Central memory CD8-positive, alpha-beta T cell (primary cell): ENCODE measurements at places on chromosomes 6 and 20.

DNA sequence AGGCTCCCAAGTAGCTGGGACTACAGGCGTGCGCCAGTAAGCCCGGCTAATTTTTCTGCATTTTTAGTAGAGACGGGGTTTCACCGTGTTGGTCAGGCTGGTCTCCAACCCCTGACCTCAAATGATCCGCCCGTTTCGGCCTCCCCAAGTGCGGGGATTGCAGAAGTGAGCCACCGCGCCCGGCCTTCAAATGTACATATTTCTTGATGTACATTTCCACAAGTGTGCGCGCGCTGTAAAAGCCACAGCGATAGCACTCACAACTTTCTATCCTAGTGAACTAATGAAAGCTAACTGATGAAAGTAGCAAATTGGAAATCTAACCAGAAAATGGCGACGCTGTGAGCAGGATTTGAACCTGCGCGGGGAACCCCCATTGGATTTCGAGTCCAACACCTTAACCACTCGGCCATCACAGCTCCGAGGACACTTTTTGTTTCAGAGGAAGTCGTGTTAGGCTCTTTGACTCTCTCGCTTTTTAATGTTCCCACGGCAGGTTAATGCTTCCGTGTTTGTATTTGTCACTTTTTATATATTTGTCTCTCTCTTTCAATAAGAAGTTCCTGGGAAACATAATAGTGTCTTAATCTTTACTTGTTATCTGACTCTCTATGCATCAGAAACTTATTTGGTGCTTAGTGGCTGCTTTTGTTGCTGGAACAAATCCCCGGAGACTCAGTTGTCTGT, 199.4 kb upstream of the ZNF184 start:
- H3K27me3 ChIP-seq: peaks cover 92% of the 10 kb centered on the region
- no peak for DNase-seq
- H3K4me3 ChIP-seq: peak overlapping the region; percentile 62
- peaks cover 46% of the 10 kb centered on the region for H3K36me3 ChIP-seq
- peak overlapping the region; percentile 84 for H3K27ac ChIP-seq

- peak; percentile 10 for DNase-seq
- H3K27ac ChIP-seq: no peak overlapping the region
- H3K4me1 ChIP-seq: no peaks in the 10 kb centered on the region
- H3K36me3 ChIP-seq: no peaks in the 10 kb centered on the region
- H3K27me3 ChIP-seq: peaks cover 59% of the 10 kb centered on the region
- no peak overlapping the region for H3K4me3 ChIP-seq
Measured at GRCh38 chr20:37615340-37616109, 78.3 kb upstream of the CTNNBL1 start.

- H3K4me1 ChIP-seq: no peaks in the 10 kb centered on the region
- H3K4me3 ChIP-seq: no peak overlapping the region
- H3K36me3 ChIP-seq: no peaks in the 10 kb centered on the region
- DNase-seq: no peak
- H3K27ac ChIP-seq: no peak overlapping the region
Measured at GRCh38 chr6:119156757-119157505, 78.5 kb upstream of the FAM184A start.

GRCh38 chr6:110661414-110661813, 153.9 kb downstream of the CDK19 start:
- no peak for DNase-seq
- H3K4me3 ChIP-seq: no peak overlapping the region
- H3K4me1 ChIP-seq: peaks cover 4% of the 10 kb centered on the region
- peaks cover 2% of the 10 kb centered on the region for H3K36me3 ChIP-seq
- no peaks in the 10 kb centered on the region for H3K27me3 ChIP-seq
- no peak overlapping the region for H3K27ac ChIP-seq

DNA sequence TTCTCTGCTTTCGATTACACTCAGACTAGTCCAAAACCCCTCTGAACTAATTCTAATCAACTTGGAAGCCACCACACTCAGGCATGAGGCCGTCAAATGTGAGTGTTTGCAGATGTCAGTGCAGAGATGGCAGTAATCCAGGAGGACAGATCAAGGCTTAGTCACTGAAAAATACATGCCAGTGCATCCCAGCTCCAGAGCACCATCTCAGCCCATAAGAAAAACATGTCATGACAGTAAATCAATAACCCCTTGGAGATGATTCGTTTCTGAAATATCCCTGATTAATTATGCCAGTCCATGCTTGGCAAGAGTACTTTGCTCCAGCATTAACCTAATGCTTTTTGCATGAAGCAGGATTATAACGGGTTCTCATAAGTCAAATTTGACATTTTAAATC, 179.5 kb downstream of the ADAT2 start:
- H3K36me3 ChIP-seq: no peaks in the 10 kb centered on the region
- H3K27me3 ChIP-seq: no peaks in the 10 kb centered on the region
- H3K27ac ChIP-seq: no peak overlapping the region
- no peak overlapping the region for H3K4me3 ChIP-seq

GRCh38 chr20:51800060-51800871, 2.1 kb downstream of the SALL4 start:
- peaks cover 2% of the 10 kb centered on the region for H3K36me3 ChIP-seq
- peaks cover 67% of the 10 kb centered on the region for H3K27me3 ChIP-seq
- peaks cover 5% of the 10 kb centered on the region for H3K4me1 ChIP-seq

DNA sequence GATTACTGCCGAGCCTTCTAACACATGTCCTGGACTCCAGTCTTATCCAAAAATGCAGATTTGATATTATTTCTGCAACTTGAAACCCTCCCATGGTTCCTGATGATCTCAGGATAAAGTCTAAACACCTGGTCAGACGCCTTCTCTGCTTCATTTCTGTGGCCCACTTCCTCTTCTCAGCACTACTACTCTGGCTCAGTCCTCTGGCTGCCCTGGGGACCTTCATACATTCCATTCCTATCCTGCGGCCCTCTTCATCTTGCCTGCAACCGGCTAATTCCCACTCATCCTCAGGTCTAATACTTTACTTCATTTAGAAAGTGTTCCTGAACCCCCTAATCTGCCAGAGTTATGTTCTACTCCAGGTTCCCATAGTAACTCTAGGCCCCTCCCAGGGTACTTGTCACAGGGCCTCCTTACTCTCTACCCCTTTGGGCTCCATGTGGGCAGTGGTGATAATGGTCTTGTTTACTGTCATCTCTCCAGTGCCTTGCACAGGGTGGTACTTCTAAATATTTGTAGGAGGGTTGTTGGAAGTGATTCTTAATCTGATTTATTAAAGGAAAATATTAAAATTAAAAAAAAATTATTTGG, 18.9 kb downstream of the MAN1A1 start:
- H3K36me3 ChIP-seq: peaks cover 10% of the 10 kb centered on the region
- peak overlapping the region; percentile 50 for H3K27ac ChIP-seq
- DNase-seq: no peak
- H3K4me3 ChIP-seq: no peak overlapping the region
- no peaks in the 10 kb centered on the region for H3K27me3 ChIP-seq

DNA sequence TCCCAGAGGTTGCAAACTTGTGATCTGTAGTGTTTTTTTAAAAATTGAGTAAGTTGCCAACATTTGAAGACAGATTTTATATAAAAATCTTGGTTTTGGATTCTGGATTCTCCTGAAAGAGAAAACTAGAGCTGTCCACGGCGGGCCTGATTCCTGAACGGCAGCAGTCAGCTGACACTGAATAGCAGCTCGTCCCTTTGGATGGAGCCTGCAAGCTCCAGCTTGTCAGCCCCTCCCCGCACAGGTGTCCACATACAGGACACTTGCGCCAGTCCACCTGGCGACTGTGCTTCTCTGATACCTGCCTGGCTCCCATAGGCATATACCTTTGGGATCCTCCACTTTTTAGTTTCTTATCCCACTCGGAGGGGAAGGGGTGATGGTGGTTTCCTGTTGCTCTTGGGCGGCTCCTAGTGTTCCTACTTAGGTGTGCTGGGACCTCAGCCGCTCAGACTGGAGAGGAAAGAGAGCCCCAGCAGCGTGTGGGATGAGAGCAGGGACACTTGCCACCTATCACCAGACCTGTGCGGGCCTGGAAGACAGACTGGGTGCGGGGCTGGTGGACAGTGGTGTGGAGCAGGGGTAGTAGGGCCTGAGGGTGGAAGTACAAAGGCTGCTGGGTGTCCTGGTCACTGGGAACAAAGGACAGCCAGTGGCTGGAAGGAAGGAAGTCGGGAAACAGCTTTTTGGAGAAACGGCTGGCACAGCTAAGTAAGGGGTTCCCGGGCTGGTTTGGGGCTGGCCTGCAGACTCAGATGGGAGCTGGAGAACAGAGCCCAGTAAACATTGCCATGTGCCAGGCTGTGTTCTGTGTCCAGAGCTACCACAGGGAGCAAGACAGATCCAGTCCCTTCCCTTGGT, 18.3 kb downstream of the GHRH start:
- peaks cover 44% of the 10 kb centered on the region for H3K36me3 ChIP-seq
- H3K4me3 ChIP-seq: no peak overlapping the region
- peak overlapping the region; percentile 6 for H3K27ac ChIP-seq

GRCh38 chr6:26155061-26155930, 68.1 kb downstream of the HFE start:
- peak overlapping the region; percentile 99 for H3K27ac ChIP-seq
- peaks cover 38% of the 10 kb centered on the region for H3K36me3 ChIP-seq

- H3K36me3 ChIP-seq: no peaks in the 10 kb centered on the region
- H3K27me3 ChIP-seq: peaks cover 37% of the 10 kb centered on the region
- no peak overlapping the region for H3K27ac ChIP-seq
- no peak overlapping the region for H3K4me3 ChIP-seq
Measured at GRCh38 chr20:13690943-13691342, 52.2 kb upstream of the TASP1 start.

GRCh38 chr6:29875257-29875656, 47.6 kb downstream of the HLA-G start:
- H3K27ac ChIP-seq: no peak overlapping the region
- H3K27me3 ChIP-seq: no peaks in the 10 kb centered on the region
- DNase-seq: no peak
- H3K4me1 ChIP-seq: no peaks in the 10 kb centered on the region
- peaks cover 9% of the 10 kb centered on the region for H3K36me3 ChIP-seq
- no peak overlapping the region for H3K4me3 ChIP-seq

- DNase-seq: no peak
- no peak overlapping the region for H3K4me3 ChIP-seq
- H3K27ac ChIP-seq: no peak overlapping the region
- H3K4me1 ChIP-seq: no peaks in the 10 kb centered on the region
- no peaks in the 10 kb centered on the region for H3K36me3 ChIP-seq
Measured at GRCh38 chr20:42338294-42339201, 720.4 kb upstream of the CHD6 start.

- H3K4me3 ChIP-seq: no peak overlapping the region
- H3K36me3 ChIP-seq: peaks cover 59% of the 10 kb centered on the region
- no peak overlapping the region for H3K27ac ChIP-seq
- no peak for DNase-seq
- no peaks in the 10 kb centered on the region for H3K27me3 ChIP-seq
Measured at GRCh38 chr20:33387177-33387576, 14.1 kb downstream of the CDK5RAP1 start.

- peak overlapping the region; percentile 96 for H3K27ac ChIP-seq
- H3K36me3 ChIP-seq: peaks cover 4% of the 10 kb centered on the region
- DNase-seq: peak; percentile 67
Measured at GRCh38 chr6:137811121-137811915, 55.7 kb upstream of the TNFAIP3 start.

DNA sequence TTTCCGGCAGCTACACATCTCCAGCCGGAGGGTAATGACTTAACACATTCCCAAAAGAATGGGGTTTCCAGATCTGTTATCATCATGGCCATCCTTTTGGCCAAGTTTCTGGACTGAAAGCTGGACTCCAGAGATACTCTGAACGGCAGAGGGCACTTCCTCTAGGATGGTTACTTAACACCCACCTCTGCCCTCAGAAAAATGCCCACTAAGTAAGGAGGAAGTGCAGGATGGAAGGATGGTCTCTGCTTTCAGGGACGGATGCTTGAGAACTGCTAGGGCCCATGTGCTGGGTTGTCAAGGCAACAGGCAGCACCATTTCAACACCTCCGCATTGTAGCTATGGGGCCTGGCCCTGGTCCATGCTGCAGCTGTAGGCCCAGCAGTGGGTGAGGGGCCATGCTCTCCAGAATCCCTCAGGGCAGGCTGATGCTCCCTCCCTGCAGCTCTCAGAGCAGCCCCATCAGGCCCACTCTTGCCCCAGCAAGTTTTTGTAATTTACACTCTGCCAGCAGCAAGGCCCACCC, 16.5 kb upstream of the TGM3 start:
- DNase-seq: no peak
- H3K27me3 ChIP-seq: peaks cover 55% of the 10 kb centered on the region
- no peak overlapping the region for H3K27ac ChIP-seq
- no peak overlapping the region for H3K4me3 ChIP-seq

DNA sequence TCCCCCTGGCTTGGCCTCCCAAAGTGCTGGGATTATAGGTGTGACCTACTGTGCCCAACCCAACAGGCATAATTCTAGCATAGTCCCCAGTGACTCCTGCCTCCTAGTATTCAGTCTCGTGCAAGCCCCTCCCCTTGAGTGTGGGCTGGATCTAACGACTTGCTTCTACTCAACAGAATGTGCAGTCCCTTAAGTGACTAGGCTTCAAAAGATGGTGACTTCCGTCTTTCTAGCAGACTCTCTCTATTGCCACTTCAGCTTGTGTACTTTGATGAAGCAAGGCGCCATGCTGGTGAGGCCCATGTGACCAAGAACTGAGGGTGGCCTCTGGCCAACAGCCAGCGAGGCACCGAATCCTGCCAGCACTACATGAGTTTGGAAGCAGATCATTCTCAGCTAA, 109.6 kb upstream of the TRAF3IP2 start:
- no peak for DNase-seq
- no peaks in the 10 kb centered on the region for H3K27me3 ChIP-seq
- H3K36me3 ChIP-seq: peaks cover 76% of the 10 kb centered on the region
- peaks cover 68% of the 10 kb centered on the region for H3K4me1 ChIP-seq

DNA sequence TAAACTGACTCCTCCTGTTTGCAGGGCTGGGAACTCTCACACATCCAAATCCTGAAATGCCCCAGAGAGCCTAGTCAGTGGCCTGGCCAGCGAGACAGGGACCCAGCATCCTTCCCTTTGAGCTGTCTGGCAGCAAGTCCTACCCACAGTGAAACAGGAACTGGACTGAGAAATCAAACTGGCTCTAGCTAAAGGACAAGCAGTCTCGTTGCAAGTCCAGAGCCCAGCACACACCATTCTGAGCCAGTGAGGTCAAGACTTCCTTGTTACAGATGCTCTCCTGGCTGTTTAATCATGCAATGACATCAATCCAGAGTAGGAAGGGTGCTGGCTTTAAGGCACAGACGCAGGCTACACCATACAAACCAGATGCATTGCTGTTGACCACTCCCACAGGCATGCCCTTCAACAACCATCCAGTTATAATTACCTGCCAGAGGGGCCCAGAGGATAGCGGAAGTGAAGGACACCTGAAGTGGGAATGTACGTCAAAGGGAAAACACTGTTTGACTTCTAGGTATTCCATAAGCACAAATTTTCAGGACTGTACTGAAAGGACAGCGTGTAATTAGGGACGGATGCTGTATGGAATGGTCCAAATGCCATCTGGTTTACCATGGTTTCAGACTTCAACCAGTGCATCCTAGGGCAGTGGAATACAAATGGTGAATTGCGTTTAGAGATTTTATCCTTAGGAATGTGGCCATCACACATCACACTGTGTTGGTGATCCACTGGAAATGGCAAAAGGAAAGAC, 114.4 kb downstream of the SLC23A2 start:
- H3K27ac ChIP-seq: no peak overlapping the region
- no peaks in the 10 kb centered on the region for H3K27me3 ChIP-seq
- H3K4me3 ChIP-seq: no peak overlapping the region
- peaks cover 34% of the 10 kb centered on the region for H3K36me3 ChIP-seq
